ENCODE measurements at places on chromosomes 3 and 15. TPM values are rescaled to one million over a fixed set of nuclear protein-coding genes. Genes with fewer than 3 reads are reported as not detected.

- no peaks in the 10 kb centered on the region for H3K36me3 ChIP-seq
- DNase-seq = no peak
- H3K4me3 ChIP-seq = peak within 1 kb of the TSS; percentile 32
- peaks cover 41% of the 10 kb centered on the region for H3K27me3 ChIP-seq
Observed at GRCh38 chr3:123027292-123028232, at the start of gene SEMA5B. Gene SEMA5B (minus strand): TSS chr3:123027763. CDS start chr3:122961263, 66,500 bp downstream.

DNA sequence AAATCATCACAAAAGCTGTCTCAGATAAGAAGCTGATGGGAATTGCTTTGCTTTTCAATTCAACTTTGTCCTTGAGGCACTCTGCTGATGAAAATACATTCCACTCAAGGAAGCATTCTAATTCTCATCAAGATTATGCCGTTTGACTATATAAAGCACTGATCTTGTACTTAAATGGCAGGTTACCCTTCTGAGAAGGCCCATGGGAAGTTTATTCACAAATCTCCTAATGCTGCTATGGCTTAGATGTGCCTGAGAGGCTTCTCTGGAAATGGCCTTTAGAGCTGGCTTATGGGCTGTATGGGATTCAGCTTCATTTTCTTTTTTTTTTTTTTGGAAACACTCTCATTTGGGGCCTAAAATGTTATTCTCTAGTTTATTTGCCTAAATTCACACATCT lies 69.7 kb upstream of the ARNT2 start:
- H3K4me1 ChIP-seq = peaks cover 4% of the 10 kb centered on the region
- H3K36me3 ChIP-seq = no peaks in the 10 kb centered on the region
- DNase-seq = no peak
- H3K4me3 ChIP-seq = no peak overlapping the region
- no peaks in the 10 kb centered on the region for H3K27me3 ChIP-seq

DNA sequence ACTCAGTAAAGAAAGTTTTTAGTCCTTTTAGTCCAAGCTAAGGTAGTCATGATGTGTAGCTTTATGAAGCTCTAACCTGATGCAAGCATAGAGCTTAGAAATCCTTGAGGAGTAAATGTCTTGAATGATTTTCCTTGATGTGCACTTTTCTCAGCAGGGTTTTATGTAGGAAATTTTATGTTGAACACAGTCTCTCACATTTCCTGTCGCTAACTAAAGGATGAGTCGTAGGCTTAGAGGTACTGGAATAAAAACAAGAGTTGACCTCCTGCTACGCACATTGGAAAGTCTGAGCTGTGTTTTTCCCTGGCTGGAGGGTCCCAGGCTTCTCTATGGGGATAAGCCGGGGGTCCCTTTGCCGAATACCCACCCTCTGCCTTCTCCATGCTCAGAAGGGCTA lies 34.7 kb upstream of the ZPLD1 start:
- no peaks in the 10 kb centered on the region for H3K4me1 ChIP-seq
- DNase-seq = no peak
- H3K27me3 ChIP-seq = no peaks in the 10 kb centered on the region
- no peaks in the 10 kb centered on the region for H3K36me3 ChIP-seq

- no peaks in the 10 kb centered on the region for H3K36me3 ChIP-seq
- peak; percentile 34 for DNase-seq
- no peak overlapping the region for H3K27ac ChIP-seq
- no peaks in the 10 kb centered on the region for H3K27me3 ChIP-seq
- peaks cover 18% of the 10 kb centered on the region for H3K4me1 ChIP-seq
Observed at GRCh38 chr15:85030301-85030929, 48.8 kb downstream of the PDE8A start.

DNA sequence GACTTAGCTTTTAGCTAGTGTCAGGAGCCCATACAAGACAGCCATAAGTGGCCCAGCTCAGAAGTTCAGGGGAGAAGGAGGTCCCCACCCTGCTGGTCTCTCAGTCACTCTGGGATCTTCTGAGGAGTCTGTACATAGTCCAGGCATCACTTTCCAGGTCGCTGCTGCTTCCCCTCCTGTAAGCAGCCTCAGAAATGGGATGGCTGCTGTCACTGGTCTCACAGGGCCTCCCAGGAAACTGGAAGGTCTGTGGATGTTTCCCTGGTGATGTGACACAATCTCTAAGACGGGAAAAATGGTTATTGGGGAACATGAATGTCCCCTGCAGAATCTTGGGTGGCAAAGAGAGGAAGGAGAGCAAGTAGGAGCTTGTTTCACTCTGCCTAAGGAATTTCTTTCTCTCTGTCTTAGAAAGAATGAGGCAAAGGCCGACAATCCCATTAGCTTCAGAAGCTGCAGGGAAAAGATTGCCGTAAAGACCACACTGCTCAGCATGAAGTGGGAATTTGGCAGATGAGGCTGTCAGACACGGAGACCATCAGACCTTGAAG lies 43.2 kb upstream of the TNFAIP8L3 start:
- DNase-seq = no peak
- no peaks in the 10 kb centered on the region for H3K27me3 ChIP-seq
- H3K4me1 ChIP-seq = no peaks in the 10 kb centered on the region
- H3K4me3 ChIP-seq = no peak overlapping the region
- no peak overlapping the region for H3K27ac ChIP-seq

The IQCF5 gene
- not detected for total RNA-seq

The SEMA3G gene
- 0.07 TPM for total RNA-seq

- H3K27ac ChIP-seq = no peak overlapping the region
- H3K4me1 ChIP-seq = peaks cover 30% of the 10 kb centered on the region
- peaks cover 65% of the 10 kb centered on the region for H3K36me3 ChIP-seq
- no peak for DNase-seq
- no peaks in the 10 kb centered on the region for H3K27me3 ChIP-seq
Observed at GRCh38 chr3:184178521-184179138, 4.0 kb downstream of the AP2M1 start.

The RAD51 gene
- total RNA-seq = 4.0 TPM

- no peak for DNase-seq
- H3K36me3 ChIP-seq = no peaks in the 10 kb centered on the region
- H3K27ac ChIP-seq = no peak overlapping the region
- no peaks in the 10 kb centered on the region for H3K4me1 ChIP-seq
Observed at GRCh38 chr15:46111730-46112129, 476.9 kb downstream of the SQOR start.

The VPS39 gene
- 104 TPM for total RNA-seq

DNA sequence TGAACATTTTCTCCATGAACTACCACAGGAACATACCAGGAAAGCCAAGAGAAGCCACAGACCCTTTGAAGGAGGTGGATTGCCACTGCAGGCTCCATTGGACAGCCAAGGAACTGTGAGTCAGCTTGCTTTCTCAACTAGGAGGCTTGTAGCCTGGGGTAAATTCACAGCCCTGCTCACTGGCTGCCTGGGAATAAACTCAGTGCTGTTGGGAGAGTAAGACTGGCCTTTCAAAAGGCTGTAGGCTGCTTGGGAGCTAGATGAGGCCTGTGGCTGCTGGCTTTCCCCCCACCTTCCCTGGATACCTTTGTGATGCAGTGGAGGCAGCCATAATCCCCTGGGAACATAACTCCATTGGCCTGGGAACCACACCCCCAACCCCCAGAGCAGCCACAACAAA lies 223.5 kb upstream of the RBMS3 start:
- no peaks in the 10 kb centered on the region for H3K27me3 ChIP-seq
- no peak overlapping the region for H3K27ac ChIP-seq
- no peak for DNase-seq

- no peak overlapping the region for H3K4me3 ChIP-seq
- no peaks in the 10 kb centered on the region for H3K4me1 ChIP-seq
- H3K36me3 ChIP-seq = no peaks in the 10 kb centered on the region
- no peaks in the 10 kb centered on the region for H3K27me3 ChIP-seq
Observed at GRCh38 chr3:126542340-126543241, 16.1 kb downstream of the C3orf22 start.

DNA sequence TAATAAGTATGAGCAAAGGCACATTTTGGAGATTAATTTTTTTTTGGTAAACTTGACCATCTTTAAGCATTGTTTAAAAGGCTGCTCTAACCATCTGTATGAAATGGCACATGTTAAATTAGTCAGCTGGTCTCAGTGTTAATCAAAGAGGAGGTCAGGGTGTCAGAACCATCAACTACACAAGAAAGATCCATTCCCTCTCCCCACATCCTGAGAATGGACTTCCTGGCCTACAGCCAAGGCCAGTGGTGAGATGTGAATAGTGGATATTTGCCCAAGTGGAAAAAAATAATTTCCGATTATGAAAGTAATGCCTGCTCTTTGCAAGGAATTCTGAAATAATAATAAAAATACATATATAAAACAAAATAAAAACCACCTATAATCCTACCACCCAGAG lies 641.7 kb downstream of the NR2F2 start:
- no peak for DNase-seq
- H3K27ac ChIP-seq = no peak overlapping the region
- no peaks in the 10 kb centered on the region for H3K36me3 ChIP-seq
- H3K4me1 ChIP-seq = no peaks in the 10 kb centered on the region
- no peak overlapping the region for H3K4me3 ChIP-seq

- H3K27me3 ChIP-seq = no peaks in the 10 kb centered on the region
- H3K4me3 ChIP-seq = no peak overlapping the region
- H3K27ac ChIP-seq = no peak overlapping the region
- no peaks in the 10 kb centered on the region for H3K4me1 ChIP-seq
- no peak for DNase-seq
Observed at GRCh38 chr3:23650371-23651140, 155.2 kb upstream of the UBE2E1 start.

The KLHL6 gene
- total RNA-seq = 17.3 TPM

GRCh38 chr15:45230245-45230965 lies 21.6 kb upstream of the SLC28A2 start:
- no peak overlapping the region for H3K4me3 ChIP-seq
- H3K27ac ChIP-seq = no peak overlapping the region
- H3K27me3 ChIP-seq = no peaks in the 10 kb centered on the region

DNA sequence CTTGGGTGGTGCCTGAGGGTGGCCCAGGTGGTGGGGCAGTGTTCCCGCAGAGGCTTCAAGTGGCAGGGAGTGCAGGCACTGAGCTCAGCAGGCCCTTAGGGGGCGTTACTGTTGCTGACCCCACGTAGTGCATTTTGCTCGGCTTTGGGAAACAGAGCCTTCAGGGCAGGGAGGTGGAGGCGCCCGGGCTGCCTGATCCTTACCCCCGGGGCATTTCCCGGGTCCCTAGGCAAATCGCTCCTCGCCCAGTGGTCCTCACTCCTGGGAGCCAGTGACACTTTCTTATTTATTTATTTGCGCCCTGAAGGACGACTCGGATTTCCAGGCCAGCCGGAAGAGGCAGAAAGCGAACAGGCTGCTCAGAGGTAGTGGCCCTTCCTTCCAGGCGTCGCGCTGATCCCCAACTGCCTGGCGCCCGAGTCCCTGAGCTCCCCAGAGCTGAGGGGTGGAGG lies 10.1 kb upstream of the FOXB1 start:
- peaks cover 24% of the 10 kb centered on the region for H3K4me1 ChIP-seq
- H3K36me3 ChIP-seq = no peaks in the 10 kb centered on the region

The ST6GAL1 gene
- 182 TPM for total RNA-seq
